GM23248 (cell line): ENCODE measurements at places on chromosomes 6 and 20. TPM values are rescaled to one million over a fixed set of nuclear protein-coding genes. Genes with fewer than 3 reads are reported as not detected.

The PTGIS gene
- total RNA-seq, result 178 and 192 TPM in 2 replicates

The ARFRP1 gene
- 61.4 and 65.9 TPM in 2 replicates for total RNA-seq

The DNAH8 gene
- not detected in 2 replicates for total RNA-seq

DNA sequence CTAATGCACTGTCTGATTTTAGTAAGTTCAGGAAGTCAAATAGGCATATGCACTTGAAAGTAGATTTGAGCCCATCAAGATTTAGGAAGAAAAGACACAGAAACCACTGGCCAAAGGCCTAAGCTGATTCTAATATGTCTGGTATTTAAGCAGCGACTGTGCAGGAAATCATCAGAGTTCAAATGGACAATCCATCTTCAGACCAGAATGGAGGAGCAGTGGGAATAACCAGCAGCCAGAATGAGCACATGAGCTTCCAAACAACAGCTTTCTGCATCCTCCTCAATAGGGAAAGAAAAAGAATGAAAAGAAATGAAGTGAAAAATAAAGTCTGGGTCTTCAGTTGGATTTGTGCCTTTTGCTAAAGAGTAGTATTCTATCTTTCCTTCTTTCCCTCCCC, 50.6 kb downstream of the SOD2 start:
- no peak overlapping the region for H3K4me3 ChIP-seq
- no peaks in the 10 kb centered on the region for H3K27me3 ChIP-seq
- H3K36me3 ChIP-seq, result no peaks in the 10 kb centered on the region

DNA sequence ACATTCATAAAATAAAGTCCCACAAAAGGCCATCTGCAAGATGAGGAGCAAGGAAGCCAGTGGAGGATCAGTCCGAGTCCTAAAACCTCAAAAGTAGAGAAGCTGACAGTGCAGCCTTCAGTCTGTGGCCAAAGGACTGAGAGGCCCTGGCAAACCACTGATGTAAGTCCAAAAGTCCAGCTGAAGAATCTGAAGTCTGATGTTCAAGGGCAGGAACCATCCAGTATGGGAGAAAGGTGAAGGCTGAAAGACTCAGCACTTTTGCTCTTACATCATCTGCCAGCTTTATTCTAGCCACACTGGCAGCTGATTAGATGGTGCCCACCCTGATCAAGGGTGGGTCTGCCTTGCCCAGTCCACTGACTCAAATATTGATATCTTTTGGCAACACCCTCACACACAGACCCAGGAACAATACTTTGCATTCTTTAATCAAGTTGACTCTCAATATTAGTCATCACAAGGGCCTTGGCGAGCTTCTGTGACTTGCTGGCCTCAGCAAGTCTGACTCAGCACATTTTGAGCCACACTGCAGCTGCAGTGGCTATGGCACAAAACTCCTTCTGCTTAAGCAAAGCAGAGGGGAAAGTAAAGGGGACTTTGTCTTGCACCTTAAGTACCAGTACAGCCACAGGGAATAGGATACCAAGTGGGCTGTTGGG, 1370.3 kb upstream of the CITED2 start:
- no peaks in the 10 kb centered on the region; the same call in 1 of the 2 replicates for H3K4me1 ChIP-seq
- no peaks in the 10 kb centered on the region for H3K27me3 ChIP-seq
- H3K4me3 ChIP-seq, result no peak overlapping the region
- H3K27ac ChIP-seq, result no peak overlapping the region

DNA sequence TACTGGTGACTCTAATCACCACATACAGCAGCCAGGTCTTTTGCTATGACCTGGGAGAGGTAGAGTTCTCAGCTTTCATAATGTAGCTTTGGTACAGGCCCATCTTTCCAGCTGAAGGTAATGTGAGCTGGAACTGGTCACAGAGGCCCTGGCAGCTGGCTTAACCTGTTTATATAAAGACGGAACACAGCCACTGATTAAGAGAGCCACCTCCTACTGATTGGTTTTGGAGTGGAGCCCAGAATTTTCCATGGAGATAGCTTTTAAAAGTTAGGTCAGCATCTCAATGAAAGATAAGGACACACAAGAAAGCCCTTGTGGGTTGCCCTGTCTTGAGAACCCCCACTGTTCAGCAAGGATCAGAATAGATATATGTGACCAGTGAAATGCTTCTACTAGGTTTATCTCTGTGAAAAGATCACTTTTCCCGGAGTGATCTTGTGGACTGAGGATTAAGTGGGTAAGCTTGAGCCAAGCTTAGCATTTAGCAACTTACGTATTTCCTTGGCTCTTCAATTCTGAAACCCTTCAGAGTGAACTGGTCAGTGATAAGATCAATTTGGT, 213.7 kb upstream of the CITED2 start:
- H3K27ac ChIP-seq, result peak overlapping the region; percentile 67
- peak; percentile 33 for DNase-seq
- H3K4me3 ChIP-seq, result no peak overlapping the region
- no peaks in the 10 kb centered on the region for H3K36me3 ChIP-seq
- peaks cover 33% of the 10 kb centered on the region for H3K4me1 ChIP-seq
- no peaks in the 10 kb centered on the region for H3K27me3 ChIP-seq

GRCh38 chr6:51648236-51648635, 439.2 kb downstream of the PKHD1 start:
- H3K4me3 ChIP-seq, result no peak overlapping the region
- H3K4me1 ChIP-seq, result no peaks in the 10 kb centered on the region
- H3K27ac ChIP-seq, result no peak overlapping the region
- H3K27me3 ChIP-seq, result no peaks in the 10 kb centered on the region

DNA sequence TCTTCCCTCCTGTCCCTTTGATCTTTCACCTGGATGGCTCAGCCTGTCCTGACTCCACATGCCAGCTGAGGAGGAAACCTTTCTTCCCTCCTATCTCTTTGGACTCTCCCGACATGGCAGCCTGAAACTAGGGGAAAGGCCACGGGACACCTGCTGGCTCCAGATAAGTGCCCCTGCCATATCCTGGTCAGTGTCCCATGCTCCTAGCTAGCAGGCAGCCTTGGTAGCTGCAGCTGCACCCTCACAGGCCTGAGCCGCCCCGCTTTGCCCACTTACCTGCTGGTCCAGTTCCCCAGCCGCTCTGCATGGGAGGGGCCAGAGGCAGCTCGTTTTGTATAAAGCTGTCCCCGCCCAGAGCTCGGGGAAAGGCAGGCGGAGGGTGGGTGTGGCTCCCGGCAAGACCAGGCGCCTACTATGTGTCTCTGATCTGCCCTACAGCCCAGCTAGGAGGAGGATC, 7.4 kb upstream of the SLC52A3 start:
- no peak overlapping the region for H3K4me3 ChIP-seq
- no peaks in the 10 kb centered on the region for H3K4me1 ChIP-seq
- no peak overlapping the region for H3K27ac ChIP-seq
- H3K27me3 ChIP-seq, result peaks cover 14% of the 10 kb centered on the region
- no peak for DNase-seq
